ENCODE measurements at places on chromosomes 13 and 19.

GRCh38 chr19:15241259-15241910 lies 9.1 kb upstream of the EPHX3 start:
- no peak for DNase-seq

GRCh38 chr13:28438598-28439334 lies 56.2 kb downstream of the FLT1 start:
- no peak for DNase-seq

DNA sequence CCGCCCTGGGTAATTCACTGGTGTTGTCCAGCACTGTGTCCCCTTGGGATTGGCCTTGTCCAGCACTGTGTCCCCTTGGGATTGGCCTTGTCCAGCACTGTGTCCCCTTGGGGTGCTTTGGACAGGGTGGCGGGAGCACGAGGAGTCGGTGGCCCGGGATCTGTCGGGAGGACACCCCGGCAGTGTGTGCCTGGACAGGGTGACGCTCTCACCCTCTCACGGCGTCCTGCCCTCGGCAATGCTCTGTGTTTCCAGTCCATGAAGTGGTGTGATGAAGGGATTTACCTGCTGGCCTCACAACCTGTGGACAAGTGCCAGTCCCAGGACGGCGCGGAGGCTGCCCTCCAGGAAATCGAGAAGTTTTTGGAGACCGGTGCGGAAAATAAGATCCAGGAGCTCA lies 29.9 kb upstream of the F7 start:
- no peak for DNase-seq

DNA sequence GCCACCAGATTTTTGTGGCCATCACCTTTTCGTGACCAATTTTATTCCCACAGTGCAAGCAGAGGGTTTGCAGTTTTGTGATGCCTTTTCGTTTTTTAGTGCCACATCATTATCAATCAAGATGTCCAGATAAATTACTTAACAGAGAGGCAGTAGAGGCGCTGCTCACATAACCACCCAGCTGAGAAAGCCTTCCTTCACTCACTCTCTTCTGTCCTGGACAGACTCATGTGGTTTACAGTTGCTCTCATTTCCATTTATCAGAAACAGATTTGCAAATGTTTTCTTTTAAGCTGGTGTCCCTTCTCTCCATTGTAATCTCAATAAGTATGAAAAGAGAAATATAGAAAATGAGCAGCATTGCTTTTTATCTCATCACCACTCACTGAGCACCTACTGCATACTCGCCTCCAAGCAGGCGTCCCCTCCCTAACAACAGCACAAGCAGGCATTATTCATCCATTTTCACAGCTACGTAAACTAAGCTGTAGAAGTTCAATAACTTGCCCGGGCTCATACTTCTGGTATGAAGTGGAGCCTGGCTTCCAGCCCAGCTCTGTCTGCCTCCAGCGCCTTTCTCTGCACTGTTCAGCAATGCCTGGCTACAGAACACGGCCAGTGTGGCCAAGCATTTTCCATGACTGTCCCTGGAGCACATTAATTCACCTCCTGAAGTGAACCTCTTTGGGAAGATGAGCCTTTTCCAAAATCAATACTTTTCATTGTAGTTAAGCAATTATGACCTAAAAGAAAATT lies 34.6 kb upstream of the KATNAL1 start:
- no peak for DNase-seq

DNA sequence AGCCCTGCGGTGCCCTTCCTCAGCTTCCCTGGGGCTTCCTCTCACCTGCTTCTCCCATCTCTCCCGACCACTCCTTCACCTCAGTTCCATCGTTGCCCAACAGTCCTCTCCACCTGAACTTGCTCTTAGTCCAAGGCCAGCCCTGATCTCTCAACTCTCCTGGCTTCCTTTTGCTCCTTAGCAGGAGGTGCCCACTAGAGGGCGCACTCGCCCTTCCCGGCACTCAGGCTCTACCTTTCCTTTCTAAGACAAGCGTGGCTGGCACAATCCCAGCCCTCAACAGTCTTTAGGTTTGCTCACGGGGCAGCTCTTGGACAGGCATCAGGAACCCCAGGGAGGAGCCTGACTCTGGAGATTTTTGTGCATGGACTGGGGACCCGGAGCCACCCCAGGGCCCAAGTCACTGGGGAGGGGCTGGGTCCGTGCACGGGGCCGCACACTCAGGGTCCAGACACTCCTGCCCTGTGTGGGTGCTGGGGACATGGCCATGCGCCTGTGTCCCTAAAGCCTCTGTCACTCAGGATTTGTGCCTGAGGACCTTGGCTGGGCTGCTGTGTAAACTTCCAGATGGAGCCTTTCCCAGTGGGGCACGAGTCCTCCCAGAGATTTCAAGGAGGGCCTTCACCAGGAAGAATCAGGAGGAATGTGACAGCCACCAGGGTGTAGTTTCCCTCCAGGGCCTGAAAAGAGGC lies 12.1 kb upstream of the CEACAM8 start:
- peak; percentile 40 for DNase-seq

- DNase-seq, result peak; percentile 48
Observed at GRCh38 chr19:3034656-3035541, 5.8 kb upstream of the TLE2 start.

DNA sequence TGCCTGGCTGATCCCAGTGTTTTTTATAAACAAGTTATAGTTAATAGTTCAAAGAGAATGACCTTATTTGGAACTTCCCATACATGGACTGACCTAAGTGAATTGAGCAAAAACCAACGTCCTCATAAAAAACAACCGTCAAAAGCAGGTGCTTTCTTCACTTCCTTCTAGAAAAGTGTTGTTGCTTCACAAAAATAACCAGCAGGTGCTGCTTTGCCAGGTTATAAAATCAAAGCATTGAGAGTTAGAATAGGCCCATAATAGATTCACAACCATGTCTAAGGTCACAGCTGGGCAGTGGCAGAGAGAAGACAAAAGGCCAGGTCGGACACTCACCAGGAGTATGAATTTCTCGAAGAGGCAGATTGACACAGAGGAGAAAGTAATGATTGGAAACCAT lies 9.5 kb downstream of the RUBCNL start:
- DNase-seq, result no peak

DNA sequence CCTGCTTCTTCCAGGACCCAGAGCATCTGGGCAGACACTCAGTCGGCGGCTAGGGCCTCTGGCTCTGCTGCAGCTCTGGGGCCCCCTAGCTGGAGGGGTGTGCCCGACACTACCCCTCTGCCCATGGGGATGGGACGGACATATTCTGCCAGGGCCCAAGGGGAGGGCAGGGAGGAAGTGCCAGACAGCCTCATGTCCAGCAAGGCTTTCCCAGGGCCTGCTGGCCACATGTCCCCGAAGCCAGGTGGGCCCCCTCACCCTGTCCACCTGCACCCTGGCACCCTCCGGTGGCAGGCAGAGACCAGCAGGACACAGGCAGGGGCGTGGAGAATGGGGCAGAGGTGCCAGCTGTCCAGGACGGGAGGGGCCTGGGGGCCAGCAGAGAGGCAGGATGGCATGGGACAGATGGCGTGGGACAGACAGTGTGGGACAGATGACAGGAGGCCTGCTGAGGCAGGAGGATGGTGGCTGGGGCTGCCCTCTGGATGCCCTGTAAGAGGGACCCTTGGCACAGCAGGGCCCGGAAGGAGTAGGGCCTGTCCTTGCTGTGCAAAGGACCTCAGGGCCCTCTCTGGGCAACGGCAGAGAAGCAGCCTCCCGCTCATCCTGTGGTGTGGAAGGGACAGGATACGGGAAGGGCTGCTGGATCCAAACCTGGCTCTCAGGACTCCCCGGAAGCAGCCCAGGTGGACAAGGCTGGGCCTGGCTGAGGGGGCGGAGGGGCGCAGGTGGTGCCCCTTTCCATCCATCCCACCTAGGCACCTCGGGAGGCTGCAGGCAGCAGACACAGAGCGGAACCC lies 29.1 kb downstream of the CEBPG start:
- no peak for DNase-seq

- DNase-seq, result peak; percentile 20
Observed at GRCh38 chr13:22800526-22801401, 380.0 kb upstream of the SGCG start.

DNA sequence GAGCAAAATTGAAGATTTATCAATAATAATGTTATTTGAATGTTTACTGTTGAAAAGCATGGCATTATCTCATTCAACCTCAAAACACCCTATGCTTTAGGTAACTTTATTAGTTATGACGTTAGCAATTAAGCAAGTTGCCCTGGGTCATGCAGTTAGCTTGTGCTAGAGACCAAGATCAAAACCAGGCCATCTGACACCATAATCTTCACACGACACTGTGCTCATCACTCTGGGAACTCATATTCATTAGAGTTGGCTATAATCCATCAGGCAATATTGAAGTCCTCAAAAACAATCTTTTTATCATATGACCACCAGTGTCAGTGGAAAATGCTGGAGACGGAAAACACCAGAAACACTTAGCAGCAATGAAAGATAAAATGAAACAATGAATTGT lies 253.5 kb downstream of the PCDH20 start:
- DNase-seq, result no peak

GRCh38 chr19:15101479-15102082 lies 5.6 kb upstream of the SYDE1 start:
- DNase-seq, result peak; percentile 61

GRCh38 chr19:5903624-5904351 lies at the start of gene NDUFA11:
NDUFA11 (minus strand) TSS chr19:5903790; CDS start chr19:5903708, 82 bp downstream.
- DNase-seq, result peak; percentile 97

DNA sequence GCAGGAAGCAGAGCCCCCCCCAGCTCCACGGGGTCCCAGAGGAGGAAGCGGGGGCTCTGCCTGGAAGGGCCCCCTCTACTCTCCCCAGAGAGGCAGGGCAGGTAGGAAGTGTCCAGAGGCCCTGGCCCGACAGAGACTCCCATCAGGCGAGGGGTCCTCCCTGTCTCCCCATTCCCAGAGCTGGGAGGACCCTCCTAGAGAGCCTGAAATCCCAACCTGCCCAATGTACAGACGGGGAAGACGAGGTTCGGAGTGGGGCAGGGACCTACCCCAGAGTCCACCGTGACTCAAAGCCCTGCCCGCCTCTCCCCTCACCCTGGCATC lies 1.1 kb downstream of the TLE2 start:
- no peak for DNase-seq

DNA sequence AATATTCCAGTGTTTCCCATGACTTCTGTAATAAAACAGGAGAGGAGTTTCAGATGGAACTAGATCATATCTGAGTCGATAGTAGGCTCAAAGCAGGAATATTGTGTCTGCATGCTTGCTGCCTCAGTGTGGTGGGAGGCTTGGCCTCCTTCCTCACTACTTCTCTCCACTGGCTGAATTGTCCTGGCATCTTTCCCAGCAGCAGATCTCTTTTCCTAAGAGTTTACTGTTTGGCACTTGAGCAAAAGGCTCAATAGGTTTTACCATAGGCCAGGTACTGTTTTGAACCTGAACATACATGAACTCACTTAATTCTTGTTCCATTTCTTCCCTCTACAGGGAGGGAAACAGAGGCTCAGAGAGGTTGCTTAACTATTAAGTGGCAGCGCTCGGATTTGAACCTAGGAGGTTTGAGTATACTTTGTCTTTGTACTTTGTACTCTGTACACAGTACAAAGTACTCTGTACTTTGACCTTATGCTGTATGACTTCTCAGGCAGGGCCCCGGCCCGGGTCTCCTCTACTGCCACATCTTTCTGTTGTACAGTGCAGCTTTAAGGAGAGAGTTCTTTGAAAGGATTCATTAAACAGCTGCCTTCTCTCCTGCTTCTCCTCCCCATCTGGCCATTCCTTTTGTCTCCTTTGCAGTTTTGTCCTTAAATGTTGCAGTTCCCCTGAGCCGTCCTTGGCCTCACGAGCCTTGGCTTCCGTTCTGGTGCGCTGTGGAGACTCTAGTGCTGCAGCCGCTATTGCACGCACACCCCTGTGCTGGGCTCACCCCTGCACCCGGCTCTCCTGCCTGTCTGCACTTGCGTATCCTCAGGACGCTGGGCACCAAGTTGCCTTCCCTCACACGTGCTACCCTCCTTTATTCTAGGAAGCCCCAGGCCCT lies 8.1 kb downstream of the B3GLCT start:
- DNase-seq, result no peak

- no peak for DNase-seq
Observed at GRCh38 chr13:35600137-35600536, 123.6 kb upstream of the MAB21L1 start.

DNA sequence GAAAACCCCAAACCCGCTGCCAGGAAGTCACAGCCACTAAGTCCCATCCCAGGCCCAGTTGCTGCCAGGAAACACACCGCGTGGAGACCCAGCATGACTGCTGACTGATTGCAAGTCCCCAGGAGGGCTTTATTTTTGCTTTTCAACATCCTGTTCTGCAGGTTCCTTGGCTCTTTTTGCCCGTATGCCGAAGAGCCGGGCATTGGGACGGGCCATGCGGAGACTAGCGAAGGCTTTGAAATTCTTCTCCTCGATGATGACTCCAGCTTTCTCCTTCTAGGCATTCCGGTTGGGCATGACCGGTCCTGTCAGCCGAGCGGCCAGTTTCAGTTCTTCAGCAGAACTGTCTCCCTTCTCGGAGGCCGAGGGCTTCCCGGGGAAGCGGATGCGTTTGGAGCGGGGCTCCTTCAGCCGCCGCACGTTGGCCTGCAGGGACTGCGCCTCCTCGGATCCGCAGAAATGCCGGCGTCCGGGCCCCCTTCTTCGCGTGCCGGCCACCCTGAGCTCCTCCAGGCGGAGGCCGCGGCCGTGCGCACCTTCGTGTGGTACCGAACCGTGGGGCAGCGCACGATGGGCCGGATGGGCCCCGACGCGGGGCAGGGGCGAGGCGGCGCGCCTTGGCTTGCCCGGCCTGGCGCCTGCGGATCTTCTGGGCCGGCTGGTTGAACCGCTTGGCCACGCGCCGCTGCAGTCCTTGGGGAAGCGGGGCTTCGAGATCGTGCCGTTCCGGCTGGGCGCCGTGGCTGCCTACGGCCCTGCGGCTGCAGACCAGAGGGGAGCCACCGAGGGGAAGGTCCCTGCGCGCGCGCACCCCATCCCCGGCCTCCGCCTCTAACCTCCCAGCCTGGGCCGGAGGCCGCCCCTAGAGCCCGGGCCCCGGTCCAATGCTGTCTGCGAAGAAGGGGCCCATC lies 15.2 kb downstream of the ZSCAN5C start:
- DNase-seq, result no peak
